ENCODE measurements at places on chromosomes 2 and 18.

- DNase-seq, result no peak
Observed at GRCh38 chr2:160515120-160515519, 21.5 kb upstream of the RBMS1 start.

DNA sequence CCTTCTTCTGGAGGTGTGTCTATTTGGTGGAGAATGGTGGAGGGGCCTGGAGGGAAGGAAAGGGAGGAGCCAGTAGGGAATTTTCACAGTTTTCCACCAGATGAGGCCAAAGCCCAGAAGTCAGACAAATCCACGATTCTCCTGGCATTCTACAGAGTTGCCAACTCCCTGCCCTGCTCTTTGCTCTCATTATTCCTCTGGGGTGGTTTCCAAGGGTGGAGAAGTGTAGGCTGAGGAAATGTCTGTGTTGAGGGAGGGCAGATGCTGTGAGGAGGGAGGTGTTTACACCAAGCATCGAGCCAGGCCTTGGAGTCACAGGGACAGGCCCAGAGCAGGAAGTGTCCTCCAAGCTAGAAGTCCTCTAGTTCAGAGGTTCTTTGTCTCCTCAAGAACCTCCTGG, 124.1 kb upstream of the LGALSL start:
- no peak for DNase-seq

DNA sequence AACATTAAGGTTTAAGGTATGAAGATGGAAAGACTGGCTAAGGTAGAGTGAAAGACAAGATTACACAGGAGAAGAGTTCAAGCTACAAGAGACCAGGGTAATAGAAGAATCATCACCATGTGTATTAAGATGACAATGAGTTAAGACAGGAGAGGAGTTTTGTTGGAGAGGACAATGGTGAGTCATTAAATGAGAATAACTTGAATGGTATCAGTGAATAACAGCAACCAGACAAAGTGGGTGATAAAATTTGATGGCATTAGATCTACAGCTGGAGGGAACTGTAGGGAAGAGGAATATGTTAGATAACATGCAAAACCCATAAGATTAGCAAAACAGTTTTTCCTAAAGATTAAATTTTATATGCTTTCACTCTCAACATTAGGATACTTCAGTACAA, 18.8 kb upstream of the ENOSF1 start:
- no peak for DNase-seq

DNA sequence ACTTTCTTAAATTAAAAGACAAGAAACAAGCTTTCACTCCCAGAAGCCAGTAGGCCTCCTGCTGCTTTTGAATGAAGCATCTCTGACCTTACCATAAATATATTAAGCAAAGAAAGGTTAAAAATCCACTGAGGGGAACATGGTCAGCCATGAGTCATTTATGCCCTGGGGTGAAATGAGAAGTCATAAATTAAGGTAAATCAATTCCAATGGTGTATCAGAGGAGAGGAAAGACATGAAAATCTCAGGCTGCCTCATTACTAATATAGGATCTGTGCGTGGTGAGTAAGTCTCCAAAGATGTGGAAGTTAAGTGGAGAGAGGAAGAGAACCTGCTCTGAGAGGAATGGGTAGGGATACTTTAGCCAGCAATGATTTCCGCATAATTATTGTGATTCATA, 292.3 kb upstream of the CHAC2 start:
- no peak for DNase-seq

- no peak for DNase-seq
Observed at GRCh38 chr18:25880441-25880840, 210.0 kb downstream of the SS18 start.

Measured in T-helper 9 cell (primary cell).